ENCODE measurements at places on chromosomes 7 and 10. TPM values are rescaled to one million over a fixed set of nuclear protein-coding genes. Genes with fewer than 3 reads are reported as not detected.

DNA sequence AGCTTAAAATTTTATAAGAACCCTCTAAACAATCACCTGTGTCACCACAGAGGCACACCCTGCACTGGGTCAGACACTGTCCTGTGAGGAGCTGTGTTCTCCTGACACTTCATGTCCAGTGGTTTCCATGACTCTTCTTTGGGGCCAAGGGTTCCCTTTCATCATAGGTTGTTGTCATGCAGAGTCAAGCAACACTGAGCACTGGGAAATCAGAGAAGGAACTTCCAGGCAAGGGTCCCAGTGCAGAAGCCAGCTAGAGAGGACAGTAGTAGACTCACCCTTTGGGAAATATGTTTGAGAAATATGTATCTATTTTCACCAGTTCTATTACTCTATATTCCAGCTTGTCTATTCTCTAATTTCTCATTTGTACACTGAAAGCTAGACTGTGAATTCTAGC is 56.4 kb upstream of the PRSS58 start:
- DNase-seq = no peak

DNA sequence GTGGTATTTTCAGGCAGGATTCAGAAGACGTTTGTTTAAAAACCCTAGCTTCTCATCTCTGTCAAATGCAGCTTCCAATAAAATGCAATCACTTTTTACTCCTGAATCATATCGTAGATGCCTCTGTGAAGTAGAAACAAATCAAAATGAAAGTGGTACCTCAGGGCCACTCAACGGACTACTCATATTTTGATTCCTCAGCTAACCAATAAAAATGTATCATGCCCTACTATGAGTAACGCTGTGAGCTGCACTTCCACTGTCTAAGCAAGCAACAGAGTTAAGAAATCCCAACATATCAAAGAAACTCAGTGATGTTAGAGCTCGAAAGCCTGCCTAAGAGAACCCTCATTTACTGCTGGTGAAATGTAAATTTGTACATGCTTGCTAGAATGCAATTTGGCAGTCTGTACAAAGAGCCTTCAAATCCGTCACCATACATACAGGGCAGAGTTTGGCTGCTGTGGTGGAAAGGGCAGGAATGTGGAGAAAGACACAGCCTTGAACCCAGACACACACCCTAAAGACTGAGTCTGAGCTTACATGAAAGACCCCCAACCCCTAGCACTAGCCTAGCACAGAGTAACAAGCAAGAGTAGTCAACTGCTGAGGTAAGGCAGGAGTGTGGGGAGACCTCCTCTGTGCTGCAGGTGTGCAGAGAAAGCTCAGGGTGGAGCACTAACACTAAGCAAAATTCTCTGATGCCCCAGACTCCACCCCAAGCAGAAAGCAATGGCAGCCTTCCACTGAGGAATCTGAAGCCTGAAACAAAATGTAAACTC is 151.5 kb downstream of the ANK3 start:
- DNase-seq = no peak

DNA sequence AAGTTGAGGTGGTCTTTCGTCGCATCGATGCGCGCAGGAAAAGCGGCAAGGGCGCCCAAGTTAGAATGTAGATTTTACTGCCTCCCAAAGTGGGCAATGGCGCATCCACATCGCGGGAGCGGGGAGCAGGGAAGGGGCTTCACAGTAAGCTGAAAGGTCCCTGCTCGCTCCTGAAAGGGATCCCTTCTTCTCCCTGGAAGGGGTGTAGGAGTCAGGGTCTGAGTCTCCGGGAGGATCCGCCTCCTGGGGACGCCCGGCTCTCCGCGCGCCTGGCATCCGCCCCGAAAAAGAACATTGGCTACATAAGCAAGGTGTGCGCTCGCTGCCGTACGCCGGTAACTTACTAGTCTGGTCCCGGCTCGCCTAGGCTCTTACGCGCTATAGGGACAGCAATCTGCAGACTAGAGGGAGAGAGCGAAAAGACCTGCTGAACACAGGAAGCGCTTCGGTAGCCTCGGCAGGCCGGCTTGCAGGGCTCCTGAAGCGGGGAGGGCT is 804 bp downstream of the UNC5B start:
- DNase-seq = peak; percentile 75

- DNase-seq = no peak
Observed at GRCh38 chr10:17109475-17110207, 20.0 kb downstream of the CUBN start.

DNA sequence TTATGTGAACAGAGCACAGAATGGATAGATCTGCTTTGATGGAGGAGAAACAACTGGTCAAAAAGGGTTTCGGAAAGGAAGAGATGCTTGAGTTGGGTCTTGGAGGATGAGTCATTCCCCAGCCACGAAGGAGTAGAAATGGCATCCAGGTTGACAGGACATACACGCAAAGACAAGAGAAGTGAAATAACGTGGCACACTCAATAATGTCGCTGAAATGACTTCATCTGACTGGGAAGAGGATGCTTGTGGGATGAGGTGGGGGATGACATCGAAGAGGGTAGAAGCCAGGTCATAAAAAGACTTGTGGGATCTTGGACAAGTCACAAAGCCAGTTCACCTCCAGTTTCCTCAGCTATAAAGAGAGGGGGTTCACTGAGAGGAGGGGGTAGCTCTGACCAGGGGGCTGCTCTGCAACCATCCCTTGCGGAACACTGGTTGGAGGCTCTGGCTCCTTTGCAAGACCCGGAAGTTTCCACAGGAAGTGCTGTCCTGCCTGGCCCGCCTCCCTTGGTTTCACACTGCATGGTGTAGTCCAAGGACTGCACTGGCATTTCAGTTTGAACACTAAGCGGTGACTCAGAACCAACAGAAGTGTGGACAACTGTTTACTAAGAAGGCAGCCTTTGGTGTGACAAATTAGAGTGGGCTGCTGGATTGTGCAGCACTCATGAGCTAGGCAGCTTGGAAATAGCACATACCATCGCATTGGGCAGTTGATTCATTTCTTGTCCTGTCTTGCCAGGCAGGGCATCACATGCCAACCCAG is 189.9 kb upstream of the ADO start:
- DNase-seq = no peak

DNA sequence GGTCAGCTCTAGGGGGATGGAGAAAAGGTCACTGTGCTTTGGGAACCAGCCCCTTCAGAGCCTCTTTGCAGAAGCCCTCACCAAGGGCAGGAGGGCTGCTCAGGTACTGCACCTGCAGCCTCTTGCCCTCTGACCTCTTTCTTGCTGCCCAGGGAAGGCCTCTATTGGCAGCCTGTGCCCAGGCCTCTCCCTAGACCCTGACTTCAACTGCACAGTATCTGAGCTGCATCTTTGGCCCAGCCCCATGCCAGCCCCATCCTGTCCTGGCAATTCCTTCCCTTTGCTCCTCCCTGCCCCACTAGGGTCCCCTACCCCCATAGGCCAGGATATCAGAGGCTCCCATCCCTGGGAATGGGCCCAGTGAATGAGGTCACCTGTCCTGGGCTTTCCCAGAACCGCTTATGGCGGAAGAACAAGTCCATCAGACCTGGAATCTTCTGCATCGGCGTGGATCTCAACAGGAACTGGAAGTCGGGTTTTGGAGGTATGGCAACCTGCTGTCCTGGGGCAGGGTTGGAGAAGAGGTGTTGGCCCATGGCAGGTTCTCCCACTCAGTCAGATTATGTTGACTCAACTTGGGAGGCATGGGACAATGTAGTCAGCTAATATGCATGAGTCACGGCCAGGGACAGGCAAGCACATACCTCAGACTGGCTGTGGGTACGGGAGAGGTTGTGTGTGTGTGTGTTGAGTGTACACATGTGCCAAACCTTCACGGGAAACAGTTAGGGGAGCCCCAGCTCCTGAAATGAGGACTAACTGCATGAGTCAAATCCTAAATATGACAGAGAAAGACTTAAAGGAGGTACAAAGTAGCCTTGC is 17.1 kb upstream of the CPA1 start:
- no peak for DNase-seq

DNA sequence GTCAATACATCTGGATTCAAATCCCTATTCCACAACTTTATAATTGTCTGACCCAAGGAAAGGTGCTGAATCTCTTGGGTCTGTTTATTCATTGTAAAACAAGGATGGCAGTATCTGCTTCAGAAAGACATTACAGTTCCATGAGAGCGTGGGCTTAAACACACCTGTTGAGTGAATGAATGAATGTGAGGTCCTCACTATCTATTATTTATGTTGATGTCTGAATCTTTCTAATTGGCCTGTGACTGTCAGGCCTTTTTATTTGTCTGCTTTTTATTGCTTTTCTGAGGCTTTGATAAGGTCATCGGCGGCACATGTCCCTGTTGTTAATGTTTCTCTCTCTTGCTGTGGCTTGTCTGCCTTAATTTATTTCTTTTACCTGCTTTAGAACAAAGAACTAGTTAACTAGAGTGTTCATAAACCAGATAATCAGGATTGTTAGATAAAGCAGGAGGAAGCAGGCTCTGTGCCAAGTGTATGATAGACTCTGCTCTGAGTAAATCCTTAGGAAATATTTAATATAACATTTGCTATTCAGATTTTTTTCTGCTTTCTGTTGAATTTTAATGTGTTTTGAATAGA is 42.3 kb upstream of the CYCS start:
- DNase-seq = peak; percentile 26

DNA sequence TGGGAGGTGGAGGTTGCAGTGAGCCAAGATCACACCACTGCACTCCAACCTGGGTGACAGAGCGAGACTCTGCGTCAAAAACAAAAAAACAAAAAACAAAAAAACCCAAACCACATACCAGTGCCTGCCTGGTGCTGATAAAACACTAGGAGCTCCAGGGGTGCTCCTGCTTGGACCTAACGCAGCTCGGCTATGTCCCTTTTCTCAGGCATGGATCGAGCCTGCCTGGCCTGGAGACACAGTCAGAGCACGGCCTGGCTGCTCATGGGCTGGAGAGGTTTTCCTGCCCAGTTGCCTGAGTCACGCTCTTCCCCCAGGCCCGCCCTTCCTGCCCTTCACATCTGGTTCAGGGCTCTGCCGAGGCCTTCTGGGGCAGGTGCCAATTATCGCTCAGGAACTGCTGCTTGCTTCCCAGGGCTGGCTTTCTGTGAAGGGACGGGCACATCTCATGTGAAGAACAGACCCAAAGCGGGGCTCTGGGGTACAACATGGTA is 12.6 kb upstream of the NPFFR1 start:
- peak; percentile 66 for DNase-seq

GPR22 gene
- total RNA-seq = 0.14 TPM

Measured in transverse colon (tissue), 4 donors.